ENCODE measurements at places on chromosomes 1 and 21.

DNA sequence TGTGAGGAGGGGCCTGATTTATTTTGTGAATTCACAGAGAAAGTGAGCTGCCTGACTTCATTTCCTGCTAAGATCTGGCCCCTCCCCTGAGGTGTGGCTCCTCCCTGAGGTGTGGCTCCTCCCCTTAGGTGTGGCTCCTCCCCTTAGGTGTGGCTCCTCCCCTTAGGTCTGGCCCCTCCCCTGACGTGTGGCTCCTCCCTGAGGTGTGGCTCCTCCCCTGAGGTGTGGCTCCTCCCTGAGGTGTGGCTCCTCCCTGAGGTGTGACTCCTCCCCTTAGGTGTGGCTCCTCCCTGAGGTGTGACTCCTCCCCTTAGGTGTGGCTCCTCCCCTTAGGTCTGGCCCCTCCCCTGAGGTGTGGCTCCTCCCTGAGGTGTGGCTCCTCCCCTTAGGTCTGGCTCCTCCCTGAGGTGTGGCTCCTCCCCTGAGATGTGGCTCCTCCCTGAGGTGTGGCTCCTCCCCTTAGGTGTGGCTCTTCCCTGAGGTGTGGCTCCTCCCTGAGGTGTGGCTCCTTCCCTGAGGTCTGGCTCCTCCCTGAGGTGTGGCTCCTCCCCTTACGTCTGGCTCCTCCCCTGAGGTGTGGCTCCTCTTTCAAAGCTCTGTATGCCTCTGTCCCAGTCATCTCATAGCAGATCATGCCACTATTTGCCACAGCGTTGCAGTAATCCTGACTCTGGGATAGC, 26.9 kb upstream of the LRRC3 start:
- DNase-seq: peak; percentile 69

DNA sequence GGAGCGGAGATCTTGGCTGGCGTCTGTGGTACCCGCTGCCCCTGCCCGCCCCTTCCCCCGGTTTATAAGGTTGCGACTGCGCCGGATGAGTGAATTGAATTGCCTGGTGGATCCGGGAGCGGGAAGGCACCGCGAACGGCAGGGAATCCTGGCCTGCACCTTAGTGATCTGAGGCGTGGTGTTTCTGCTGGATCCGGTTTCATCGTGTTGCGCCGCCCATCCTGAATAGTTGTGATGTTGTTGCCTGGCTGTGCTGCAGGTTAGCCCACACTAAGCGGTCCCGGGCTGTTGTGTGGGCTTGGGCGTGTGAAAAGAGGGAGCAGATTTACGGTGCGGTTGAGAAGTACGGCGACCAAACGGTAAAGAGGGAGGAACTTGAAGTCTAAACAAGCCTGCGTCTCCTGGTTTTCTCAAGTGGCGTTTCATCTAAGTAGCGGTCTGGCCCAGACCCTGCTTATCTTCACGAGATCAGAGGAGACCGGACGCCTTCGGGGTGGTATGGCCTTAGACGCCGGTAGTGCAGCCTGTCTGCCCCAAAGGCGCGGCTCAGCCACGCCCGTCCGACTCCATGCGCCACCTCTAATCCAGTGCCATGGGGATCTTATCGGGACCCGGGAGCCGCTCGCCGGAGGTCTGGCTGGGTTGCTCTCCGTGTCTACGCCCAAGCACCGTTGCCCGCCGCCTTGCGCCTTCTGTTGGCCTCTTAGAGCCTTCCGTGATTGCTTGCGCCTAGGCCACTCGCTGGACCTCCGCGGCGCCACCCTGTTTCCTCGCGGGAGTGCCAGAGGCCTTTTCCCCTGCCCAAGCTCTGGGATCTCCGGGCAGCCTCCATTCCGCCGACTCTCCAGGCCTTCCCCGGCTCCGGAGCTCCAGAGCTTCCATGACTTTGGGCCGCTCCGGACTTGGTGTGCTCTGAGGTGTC, 87.5 kb upstream of the RHOU start:
- DNase-seq: peak; percentile 53

GRCh38 chr1:156692925-156693847, 12.2 kb downstream of the CRABP2 start:
- no peak for DNase-seq

- DNase-seq: no peak
These were observed 856.3 kb upstream of the B3GALT2 start for GRCh38 chr1:194042736-194043135.

- DNase-seq: peak; percentile 95
These were observed at the start of gene HIPK1 for GRCh38 chr1:113928941-113929749. HIPK1 (plus strand) TSS chr1:113929324.

DNA sequence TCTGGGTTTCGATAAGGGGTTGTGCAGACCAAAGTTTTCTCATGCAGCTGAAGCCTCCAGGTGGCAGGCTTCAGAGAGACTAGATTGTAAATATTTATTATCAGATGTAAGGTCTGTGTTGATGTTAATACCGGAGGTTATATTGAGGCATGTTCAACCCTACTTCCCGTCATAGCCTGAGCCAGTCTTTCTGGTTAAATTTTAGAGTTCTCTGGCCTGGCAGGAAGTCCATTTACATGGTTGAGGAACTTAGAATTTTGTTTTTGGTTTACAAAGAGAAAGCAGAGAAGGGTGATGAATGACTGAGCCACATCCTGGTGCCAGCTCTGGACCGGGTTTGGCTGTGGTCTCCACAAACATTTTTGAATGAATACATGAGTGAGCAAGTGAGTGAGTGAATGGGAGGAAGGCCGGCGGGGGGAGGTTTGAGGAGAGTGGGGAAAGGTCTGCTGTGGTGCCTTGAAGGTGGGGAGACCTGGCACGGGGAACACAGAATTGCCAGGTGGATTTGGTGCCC, 218.5 kb downstream of the DISC1 start:
- peak; percentile 44 for DNase-seq

DNA sequence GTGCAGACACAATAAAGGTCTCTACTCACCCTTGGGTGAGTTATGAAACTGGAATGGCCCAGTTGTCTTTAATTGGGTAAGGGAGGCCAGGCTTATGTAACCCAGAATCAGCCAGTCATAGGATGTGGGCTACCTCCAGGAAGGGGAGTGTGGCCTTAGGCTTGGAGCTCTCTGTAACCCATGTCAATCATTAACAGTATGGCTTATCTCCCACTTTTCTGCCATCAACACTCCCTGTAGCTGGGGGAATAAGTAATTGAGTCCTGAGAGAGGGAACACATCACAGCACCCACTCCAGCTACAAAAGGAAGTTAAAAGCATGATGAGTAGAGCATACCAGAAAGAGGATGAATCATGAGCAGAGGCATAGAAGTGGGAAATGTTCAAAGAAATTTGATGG, 327.0 kb upstream of the DUSP10 start:
- DNase-seq: no peak

DNA sequence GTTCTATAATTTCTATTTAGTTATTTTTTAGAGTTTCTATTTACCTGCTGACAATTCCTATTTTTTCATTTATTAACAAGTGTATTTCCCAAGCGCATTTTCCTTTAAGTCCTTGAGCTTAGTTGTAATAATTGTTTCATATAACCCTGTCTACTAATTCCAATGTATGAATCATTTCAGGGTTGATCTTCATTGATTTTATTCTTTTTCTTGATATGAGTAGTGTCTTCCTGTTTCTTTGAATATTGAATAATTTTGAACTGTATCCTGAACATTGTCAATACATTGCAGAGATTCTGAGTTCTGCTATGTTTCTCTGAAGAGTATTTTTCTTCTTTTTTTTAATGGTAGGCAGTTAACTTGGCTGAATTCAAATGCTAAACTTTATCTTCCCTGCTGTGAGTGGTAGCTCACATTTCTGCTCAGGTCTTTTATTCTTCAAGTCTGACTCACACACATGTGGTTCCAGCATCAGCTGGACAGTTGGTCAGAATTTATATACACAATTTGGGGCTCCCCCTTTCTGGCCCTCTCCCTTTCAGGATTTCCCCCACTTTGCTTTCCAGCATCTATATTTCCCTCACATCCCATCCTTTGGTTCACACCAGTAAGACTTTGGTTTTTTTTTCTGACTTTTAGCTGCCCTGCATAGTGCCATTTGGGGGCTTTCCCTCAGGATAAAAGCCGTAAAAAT, 54.4 kb upstream of the WDR26 start:
- DNase-seq: no peak

DNA sequence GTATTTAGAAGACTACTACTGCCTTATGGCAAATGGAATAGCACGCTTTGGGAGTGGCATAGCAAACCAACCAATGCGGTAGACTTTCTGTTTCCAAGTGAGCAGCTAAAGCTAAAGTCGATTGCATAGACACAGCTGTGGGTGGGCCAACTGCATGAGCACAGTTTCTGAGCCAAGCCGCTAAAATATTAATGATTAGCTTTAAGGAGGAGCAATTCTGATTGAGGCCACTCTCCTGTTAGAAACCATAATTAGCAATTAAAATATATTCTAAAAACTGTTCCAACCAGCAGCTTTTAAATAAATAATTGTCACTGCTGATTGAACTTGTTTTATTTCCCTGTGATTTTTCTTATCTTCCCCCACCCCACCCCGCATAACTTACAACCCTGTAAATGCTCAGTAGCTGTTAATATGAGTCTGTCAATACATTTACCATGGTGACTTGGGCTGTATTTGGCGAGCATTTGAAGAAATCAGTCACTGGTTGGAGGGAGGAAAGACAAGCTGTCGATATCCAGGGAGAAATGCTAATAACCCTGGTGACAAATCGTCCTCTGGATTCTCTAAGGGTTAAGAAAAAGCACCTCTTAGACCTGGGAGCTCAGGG, 32.2 kb downstream of the RNF220 start:
- DNase-seq: no peak

DNA sequence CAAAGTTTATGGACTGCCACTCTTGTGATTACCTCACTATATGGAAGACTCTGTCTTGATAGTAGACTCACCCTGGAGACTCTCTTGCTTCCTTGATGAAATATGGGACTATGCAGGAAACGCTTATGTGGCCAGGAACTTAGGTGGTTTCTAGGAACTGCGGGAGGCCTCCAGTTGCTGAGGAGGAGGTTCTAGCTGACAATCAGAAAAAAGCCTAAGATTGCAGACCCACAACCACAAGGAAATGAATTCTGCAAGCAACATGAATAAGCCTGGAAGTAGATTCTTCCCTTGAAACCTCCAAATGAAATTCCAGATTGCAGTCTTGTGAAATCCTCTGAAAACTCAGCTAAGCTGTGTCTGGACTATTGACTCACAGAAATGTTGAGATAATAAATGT, 88.9 kb upstream of the COL11A1 start:
- no peak for DNase-seq

GRCh38 chr21:28272272-28272992, 720.2 kb downstream of the LTN1 start:
- no peak for DNase-seq

DNA sequence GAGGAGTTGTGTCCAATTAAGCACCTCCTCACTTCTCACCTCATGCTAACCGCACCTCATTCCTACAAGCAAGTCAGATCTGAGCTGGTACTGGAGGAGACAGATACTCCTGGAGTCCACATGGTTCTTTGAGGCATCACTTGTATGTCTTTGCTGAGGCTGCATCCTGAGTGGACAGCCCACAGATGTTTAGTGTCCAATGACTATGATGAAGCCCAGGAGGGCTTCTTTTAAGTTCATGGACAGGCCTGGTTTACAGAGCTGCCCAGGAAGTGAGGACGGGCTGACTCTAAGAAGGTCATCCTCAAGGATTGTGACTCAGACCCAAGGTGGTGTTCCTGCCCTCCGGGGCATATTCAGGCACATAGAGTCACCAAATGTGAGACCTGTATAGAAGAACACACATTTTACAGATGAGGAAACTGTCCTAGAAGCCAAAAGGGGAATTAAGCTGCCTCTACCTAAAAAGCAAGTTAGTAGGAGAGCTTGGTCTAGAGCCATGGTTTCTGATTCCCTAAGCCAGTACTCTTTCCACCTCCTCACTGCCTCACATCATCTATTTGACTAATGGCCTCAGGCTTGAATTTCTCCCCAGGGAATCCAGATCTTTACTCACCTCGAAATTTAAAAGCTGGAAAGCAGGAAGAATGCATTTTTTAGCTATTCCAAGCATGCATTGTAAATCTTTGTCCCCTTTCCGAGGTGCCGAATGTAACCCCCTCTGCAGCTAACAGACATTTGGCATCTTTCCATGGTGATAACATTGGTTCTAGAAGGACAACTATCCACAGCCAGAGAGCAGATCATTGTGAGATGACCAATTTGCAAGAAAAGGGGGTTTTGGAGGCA, 228.1 kb downstream of the OMA1 start:
- DNase-seq: no peak

DNA sequence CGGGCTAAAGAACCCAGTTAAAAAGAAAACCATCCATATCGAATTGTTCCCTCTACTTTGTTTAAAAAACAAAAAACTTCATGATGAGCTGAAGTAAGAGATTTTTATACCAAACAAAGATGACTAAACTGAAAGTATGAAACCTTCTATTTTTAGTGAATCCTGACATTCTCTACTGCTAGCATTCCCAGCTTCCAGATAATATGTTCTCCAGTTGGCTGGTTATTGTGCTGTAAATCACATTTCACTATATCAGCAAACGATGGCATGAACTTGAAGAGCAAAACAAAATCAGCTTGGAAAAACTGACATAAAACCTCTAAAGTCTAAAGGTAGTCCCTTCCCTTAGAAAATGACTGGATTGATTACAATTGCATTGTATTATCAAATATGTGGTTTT, 68.1 kb upstream of the APP start:
- no peak for DNase-seq

- DNase-seq: no peak
These were observed 47.3 kb downstream of the TENT5C start for GRCh38 chr1:117653195-117653594.

DNA sequence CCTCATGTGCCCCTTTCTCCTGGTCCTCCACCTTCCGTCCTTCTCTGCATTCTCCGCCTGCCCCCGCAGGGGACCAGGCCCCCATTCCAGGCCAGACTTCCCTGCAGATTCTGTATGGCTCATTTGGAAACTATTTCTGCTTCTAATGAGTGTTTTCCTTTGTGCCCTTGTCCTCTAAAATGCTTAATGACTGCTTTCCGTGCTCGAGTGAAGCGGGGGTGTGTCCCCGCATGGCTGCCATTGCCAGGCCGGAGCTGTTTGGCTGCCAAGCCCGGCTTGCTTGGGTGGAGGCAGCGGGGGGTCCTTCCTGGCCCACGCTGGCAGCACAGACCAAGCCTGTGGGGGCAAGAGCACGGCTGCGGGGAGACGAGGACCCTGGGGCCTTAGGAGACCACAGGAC, 299.3 kb upstream of the VAMP3 start:
- no peak for DNase-seq

- no peak for DNase-seq
These were observed 145.2 kb upstream of the ETS2 start for GRCh38 chr21:38660333-38661196.

GRCh38 chr1:226373376-226373775, 34.5 kb downstream of the PARP1 start:
- DNase-seq: no peak

- no peak for DNase-seq
These were observed at the start of gene GJC2 for GRCh38 chr1:228149406-228150119. GJC2 (plus strand) TSS chr1:228149930; CDS start chr1:228157759, 7,829 bp downstream.

All from activated CD8-positive, alpha-beta memory T cell treated with anti-CD3 and anti-CD28 coated beads, Interleukin-2, amount 10 ng/mL, durations not matched to agents 7 days and 5 days (primary cell).